Cerebellum (tissue), 4 donors: ENCODE measurements at places on chromosomes 3 and 15.

DNA sequence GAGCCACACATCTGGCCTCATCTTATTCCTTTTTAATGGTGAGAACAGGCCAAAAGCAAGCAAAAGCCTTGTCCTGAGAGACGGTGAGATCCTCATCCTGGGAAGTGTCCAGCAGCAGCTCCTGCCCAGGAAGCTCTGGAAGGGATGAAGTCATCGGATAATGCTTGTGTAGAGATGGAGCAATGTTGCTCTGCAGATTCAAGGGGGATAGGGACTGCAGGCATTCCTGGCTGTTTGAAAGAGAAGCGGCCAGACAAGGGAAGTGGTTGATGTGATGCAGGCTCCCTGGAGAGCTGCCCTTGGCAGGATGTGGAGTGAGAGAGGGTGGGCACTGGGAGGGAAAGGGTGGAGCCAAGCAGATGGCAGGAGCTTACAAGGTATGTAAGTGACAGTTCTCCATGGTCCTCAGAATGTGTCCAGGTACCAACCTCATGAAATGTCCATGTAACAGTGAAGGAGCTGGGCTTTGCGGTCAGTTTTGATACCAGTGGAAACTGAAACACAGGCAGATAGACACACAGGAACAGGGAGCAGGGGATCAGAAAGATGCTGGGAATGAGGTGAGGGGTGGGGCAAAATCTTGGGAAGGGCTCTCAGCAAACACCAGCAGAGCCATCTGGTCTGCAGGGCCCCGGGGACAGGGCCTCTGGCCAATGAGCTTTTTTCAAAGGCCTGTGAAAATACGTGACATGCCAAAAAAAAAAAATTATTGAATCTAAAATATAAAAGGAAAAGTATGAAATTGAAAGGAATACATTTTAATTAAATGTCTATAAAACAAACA is 32.2 kb upstream of the LACTB start:
- DNase-seq, result peak; percentile 45

GRCh38 chr3:123093696-123094095 is 26.9 kb downstream of the PDIA5 start:
- no peak for DNase-seq

DNA sequence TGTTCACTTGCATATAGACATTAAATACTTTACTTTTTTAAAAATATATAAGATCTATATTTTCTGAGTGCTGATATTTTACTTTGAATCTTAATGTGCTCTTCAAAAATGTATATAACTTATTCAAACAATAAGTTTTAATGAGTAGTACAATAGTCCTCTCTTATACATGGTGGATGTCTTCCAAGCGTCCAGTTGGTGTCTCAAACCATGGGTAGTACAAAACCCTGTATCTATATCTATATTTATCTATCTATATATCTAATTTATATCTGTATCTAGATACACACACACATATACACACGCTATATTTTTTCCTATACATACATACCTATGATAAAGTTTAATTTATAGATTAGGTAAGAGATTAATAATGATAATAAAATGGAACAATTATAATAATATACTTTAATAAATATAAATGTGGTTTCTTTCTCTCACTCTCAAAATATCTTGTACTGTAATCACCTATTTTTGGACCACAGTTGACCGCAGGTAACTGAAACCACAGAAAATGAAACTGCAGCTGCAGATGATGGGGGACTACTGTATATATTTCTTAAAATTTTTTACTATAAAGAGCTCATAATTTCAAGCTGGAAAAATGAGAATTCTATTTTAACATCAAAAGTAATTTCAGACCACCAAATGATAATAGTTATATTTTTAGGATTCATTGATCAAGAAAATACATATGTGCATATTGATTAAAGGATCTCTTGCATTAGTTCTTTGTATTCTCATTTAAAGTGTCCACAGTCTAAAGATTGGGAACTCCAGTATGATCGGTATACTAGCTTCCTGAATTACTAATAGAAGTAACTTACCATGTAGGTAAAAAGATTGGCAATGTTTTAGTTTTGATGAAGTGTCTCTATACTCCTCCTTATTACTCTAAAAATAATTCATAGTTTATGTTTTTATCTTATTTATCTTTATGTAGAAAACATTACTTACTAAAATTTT is 215.1 kb upstream of the MLF1 start:
- DNase-seq, result no peak

- DNase-seq, result no peak
Measured at GRCh38 chr3:77513542-77513941, 473.6 kb downstream of the ROBO2 start.

DNA sequence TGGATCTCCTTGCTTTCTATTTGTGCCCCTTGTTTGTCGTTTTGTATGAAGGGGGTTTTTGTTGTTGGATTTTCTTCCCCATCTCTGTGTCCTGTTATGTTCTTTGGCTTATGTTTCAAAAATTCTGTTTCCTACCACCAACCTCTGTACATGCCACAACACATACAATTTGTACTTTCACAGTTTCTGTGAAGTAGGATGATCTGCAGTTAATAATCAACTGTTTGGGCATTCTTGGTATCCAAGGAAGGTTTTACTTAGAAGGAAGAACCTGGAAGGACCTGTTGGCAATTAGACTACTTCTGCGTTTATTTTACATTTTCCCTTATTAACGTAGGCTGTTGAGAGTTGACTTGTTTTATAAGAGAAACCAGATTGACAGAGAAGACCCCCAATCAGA is 8.3 kb downstream of the SETD5 start:
- no peak for DNase-seq

DNA sequence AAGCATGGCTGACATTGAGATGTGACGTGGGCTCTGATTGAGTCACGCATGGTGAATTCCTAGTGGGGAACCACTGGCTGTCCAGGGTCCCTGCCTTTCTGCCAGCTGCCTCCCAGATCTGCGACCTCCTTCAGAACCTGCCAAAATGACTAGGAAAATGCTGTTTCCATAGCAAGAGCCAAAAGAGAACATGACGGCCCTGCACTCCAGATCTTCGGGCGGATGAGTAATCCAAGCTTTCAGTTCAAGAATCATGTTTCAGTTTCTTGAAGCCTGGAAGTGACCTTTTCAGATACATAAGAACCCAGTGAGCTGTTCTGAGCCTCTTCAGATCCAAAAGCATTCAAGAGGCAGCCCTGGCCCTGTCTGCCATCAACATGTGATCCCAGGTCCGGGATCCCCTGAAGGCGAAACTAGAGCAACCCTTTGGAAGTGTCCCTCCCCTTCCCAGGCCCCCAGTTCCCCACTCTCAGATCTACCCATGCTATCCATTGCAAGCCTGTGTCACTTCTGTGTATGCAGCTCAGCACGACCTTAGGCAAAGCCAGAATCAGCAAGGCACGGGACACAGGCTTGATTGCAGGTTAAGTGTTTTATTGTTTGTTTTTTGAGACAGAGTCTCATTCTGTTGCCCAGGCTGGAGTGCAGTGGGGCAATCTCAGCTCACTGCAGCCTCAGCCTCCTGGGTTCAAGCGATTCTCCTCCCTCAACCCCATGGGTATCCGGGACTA is 19.7 kb downstream of the ANKRD63 start:
- no peak for DNase-seq

- DNase-seq, result no peak
Measured at GRCh38 chr3:11543948-11544387, 99.7 kb downstream of the VGLL4 start.

GRCh38 chr3:122356402-122356801 is 26.6 kb downstream of the MIX23 start:
- DNase-seq, result no peak

DNA sequence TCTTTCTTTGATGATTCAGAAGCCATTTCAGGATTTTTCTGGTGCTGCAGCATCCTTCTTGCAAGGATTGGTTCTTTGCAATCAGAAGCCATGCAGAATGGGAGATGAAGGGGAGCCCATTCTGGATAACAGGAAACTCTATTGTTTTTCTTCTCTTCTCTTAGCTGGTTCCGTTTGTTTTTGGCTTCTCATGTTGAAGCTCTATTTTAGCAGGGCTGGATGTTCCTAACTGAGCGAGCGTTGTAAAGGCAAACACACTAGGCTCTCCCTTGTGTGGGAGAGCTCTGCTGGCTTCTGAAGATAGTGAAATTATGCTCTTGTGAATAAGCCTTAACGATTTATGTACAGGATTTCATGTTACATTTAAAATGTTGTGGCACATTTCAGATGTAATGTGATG is 8.3 kb downstream of the CACNA1D start:
- DNase-seq, result no peak

DNA sequence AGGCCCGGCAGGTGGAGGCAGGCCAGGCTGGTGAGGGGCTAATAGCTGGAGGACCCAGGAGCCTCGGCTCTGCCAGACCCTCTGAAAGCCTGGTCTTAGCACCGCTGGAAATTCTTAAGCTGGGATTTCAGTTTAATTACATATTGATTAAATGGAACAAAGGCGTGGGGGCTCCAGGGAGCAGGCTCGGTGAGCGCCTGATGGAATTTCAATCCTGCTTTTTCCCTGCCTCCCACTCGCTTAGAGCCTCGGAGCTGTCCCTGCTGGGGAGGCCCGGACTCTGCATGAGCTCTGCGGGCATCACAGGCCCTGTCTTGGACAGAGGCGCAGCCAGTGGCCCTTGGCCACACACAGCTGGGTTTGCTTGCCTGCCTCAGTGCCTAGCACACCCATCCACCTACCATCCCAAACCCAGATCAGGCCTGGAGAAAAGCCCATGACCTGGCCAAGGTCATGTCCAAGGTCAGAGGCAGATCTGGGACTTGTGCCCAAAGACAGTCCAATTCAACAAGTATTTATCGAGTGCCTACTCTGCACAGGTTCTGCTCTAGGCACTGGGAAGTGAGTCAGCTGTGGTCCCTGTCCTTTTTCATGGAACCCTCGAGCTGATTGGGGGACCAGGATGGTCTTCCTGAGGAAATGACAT is 40.6 kb downstream of the LINGO1 start:
- no peak for DNase-seq

DNA sequence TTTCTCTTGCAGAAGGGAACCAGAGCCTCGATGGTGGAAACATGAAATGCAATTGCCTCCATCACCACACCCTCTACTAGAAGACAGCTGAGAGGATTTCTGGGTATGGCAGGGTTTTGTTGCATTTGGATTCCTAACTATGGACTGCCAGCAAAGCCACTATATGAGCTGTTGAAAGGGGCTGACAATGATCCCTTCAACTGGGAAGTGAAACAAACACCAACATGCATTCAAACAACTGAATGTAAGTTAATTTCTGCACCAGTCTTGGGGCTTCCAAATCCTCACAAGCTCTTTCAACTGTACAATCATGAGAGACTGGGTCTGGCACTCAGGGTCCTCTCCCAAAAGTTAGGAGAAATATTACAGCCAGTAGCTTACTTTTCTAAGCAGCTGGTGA is 116.7 kb upstream of the PLCL2 start:
- no peak for DNase-seq

- no peak for DNase-seq
Measured at GRCh38 chr15:65076486-65077290, at the start of gene KBTBD13. Gene KBTBD13, plus strand, starts transcription at chr15:65076746. Its CDS starts 70 bp downstream, at chr15:65076816.

DNA sequence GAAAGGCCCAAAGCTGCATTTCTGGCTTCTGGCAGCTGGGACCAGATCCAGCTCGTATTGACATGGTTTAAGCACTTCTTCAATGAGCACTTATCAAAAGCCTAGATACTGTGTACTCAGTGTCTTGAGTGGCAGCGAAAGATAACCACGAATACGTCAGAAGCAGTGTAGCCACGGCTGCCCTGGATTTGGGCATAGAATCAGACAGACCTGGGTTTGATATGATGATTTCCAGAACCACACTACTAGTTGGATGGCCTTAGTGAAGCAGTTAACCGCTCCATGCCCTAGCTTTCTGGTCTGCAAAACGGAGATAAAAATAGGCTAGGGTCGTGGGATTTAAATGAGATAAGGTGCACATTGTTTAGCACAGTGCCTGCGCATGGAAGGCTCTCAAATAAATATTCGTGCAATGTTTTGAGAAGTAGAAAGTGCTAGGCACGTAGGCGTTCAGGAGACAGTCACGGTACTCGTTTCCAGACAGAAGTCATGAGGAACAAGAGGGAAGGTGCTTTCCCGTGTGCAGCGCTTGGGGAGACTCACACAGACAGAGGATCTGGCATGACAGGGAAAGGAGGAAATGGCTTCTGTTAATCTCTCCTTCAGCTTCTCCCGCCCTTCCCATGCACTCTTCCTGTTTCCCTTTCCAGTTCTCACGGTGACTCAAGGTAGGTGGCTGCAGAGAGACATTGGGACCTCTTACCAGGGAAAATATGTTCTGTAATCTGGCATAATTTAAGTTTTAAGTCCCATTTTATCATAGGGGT is 70.3 kb downstream of the CCNL1 start:
- no peak for DNase-seq

- DNase-seq, result no peak
Measured at GRCh38 chr15:68175526-68175925, 29.6 kb downstream of the CALML4 start.

DNA sequence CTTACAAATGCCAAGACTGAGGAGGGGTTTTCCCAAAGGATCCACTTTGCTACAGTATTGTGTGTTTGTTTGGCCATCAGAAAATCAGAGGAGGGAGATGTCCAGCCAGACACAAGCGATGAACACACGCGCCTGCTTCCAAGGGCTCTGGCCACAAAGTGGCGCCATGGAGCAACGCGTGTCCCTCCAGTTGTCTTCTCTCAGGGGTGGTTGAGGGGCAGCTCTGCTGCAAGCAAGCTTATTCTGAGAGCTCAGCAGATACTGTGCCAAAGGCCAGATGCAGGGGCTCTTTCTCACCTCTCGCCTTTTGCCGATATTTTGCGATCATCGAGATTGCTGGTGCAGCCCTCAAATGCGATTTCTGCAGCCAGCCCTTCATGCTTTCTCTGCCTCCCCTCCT is 88.9 kb upstream of the OSBPL11 start:
- DNase-seq, result no peak

GRCh38 chr3:197522881-197523441 is 32.8 kb downstream of the BDH1 start:
- no peak for DNase-seq

GRCh38 chr15:47711655-47712054 is 5.7 kb upstream of the SEMA6D start:
- DNase-seq, result no peak

DNA sequence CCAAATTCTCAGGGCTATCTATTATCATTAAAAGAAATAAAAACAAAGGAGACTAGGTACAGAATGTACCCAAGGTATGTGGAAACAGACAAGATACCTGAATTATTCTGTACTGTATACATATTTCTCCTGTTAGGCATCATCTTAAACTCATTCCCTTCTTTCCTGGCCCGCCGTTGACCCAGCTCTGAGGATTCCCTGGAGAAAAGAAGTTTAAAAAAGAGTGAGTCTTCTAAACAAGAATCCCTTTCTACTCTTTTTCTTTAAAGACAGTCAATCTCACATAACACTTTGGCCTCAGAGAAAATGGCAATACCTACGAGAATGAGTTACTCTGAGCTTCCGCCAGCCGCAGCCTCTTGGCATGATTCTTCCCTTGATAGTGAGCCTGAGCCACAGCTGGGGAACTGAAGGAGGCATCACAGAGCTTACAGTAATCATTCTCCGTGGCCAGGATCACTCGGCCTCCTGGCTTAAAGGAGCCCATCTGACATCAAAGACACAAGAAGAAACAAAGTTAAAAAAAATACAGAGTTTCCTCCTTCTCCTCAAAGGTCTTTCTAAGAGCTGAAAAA is 44.2 kb downstream of the ZMAT3 start:
- DNase-seq, result no peak

GRCh38 chr3:148062590-148062989 is 635.1 kb upstream of the AGTR1 start:
- no peak for DNase-seq
